ENCODE measurements at places on chromosomes 2 and 18.

DNA sequence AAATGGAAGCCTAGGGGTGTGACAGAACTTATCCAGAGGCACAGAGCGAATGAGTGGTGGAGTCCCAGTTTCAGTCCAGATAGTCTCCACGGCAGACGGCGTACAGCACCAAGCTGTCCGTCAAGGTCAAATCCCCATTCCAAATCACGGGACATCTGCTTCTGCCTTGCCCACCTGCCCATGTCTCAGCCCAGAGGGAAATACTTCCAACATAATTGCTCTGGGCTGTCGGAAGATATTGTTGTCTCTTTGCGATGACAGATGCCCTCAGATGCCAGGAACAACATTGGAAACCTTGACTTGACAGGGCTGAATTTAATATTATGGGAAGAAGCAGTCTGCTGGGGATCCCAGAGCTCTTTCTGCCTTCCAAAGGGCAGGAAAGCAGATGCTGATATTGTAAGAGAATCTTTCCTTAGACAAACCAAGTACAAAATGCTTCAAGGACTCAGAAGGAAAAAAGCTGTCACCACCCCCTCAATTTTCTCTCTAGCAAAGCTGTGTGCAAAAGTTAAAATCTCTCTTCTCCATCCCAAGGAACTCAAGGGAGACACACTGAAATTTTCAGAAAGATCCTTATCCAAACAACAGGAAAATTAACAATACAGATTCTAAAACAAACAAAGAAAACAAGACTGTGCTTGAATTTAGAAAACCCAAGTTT lies 364.0 kb downstream of the LRATD1 start:
- DNase-seq = no peak

DNA sequence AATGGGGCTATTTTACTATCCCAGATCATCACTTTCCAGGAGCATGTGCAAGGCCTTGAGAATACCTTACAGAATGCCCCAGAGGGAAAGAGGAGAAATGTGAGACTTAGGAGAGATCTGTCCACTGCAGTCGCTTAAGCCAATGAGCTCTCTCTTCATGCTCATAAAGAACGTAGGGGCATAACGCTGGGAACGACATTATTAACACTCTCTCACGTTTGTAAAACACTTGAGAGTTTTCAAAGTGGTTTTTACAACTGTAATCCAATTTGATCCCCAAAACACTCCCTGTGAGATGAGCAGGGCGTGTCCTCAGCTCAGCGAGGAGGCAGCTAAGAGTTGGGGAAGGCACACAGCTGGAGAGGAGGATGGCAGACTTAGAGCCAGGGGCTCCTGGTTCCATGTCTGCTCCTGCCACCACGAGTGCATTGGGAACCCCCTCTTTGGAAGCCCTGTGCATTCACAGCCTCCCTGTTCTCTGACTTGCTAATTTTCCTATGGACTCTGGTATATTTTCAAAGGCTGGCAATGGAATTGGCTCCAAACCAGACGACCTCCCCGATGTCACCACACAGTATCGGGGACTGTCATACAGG lies 97.4 kb downstream of the PLB1 start:
- DNase-seq = no peak

GRCh38 chr2:190563109-190563508 lies 28.6 kb upstream of the NEMP2 start:
- DNase-seq = no peak

DNA sequence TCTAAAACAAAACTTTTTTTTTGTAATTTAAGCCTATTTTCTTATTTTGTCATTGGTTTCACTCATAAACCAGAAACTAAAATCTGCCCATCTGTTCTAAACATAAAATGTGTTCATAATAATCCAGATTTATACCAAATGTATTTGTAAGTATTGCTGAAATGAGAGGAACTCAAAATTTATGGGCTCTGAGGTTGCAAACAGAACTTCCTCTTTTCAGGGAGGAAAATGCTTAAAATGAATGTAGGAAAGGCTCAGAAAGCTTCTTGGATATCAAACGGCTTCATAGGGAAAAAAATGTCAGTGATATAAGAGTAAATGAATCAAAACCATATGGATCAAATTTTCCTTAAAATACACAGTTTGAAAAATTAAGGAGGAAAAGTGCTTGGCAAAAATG lies 83.9 kb downstream of the PAX3 start:
- DNase-seq = no peak

- DNase-seq = no peak
Measured at GRCh38 chr2:46339676-46340459, 42.7 kb downstream of the EPAS1 start.

GRCh38 chr2:190877436-190877835 lies 3.2 kb upstream of the GLS start:
- DNase-seq = no peak

DNA sequence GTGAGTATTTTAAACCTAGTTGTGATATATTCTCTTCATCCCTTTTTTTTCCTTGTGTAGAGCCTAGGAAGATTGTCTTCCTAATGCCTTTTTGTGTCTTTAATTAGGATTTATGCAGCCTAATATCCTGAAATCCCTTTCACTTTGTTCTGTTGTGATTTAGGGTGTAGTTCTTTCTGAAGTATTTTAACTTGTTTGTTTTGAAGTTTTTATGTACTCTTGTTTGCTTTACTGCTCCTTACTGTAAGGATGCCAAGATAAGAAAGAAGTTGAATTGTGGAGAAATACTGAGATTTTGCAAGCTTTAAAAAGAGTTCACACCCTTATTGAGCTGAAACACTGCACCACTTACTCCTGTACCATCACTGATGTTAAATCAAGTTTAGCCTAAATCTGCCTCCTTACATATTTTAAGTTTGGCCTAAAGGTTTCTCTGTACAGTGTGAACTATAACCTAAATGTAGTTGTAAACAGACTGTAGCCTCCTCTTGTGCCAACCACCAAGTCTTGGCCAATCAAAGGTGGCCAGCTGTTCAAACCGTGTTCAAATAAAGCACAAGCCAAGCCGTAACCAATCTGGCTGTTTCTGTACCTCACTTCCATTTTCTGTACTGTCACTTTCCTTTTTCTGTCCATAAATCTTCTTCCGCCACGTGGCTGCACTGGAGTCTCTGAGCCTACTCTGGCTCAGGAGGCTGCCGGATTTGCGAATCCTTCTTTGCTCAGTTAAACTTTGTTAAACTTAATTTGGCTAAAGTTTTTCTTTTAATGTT lies 17.7 kb upstream of the ACOXL start:
- no peak for DNase-seq

- DNase-seq = no peak
Measured at GRCh38 chr18:3931542-3932112, 481.7 kb downstream of the TGIF1 start.

DNA sequence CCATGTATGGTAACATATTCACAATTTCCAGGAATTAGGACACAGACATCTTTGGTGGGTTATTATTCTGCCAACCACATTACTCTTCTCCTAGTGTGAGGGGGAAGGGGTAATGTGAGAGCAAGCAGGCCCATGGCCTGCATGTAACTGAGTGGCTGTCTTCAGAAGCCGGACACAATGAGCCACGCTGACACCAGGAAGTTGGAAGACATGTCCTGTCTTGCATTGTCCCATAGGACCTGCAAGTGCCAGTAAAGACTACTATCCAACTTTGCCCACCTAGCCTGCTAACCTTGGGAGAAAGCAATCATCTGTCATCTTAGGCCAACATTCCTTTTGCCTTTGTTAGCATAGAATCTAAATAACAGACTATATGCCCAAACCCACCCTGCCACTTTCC lies 86.2 kb upstream of the SH3BP4 start:
- no peak for DNase-seq

GRCh38 chr2:109660046-109660860 lies 46.1 kb downstream of the SOWAHC start:
- DNase-seq = no peak

DNA sequence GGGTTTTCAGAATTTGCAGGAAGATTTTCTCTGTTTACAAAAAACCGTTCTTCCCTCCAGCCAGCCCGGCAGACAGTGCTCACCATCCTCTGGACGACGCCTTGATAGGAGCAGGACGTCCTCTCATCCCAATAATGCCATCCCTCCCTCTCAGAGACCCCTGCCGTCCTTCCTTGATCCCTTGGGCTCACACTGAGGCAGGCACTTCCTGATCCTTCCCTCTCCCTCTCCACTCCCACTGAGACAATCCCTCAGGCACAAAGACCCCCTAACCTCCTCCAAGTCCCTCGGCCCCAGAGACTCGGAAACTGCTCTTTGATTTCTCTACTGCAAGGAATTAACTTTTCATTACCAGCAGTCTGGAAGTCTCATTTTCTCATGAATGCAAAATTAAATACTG lies 42.5 kb downstream of the PAX3 start:
- no peak for DNase-seq

DNA sequence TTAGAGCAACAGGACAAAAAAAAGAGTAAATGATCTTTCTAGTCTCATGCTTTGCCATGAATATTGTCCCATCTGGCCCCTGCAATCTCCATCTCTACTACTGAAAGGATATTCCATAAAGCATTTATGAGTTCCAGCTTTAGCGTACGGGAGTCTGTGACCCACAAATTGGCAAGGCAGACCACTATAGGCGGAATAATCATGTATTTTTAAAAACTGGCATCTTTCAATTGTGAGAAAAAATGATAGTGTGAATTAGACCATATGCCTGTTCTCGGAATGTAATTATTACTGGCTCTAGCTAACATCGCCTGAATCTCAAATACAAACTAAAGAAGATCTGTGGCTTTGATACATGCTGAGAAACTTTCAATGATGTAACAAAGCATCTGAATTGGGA lies 738.1 kb upstream of the NXPH2 start:
- no peak for DNase-seq
